ENCODE measurements at places on chromosomes 16 and 17.

- DNase-seq = no peak
Measured at GRCh38 chr17:222172-222571, 40.7 kb upstream of the DOC2B start.

DNA sequence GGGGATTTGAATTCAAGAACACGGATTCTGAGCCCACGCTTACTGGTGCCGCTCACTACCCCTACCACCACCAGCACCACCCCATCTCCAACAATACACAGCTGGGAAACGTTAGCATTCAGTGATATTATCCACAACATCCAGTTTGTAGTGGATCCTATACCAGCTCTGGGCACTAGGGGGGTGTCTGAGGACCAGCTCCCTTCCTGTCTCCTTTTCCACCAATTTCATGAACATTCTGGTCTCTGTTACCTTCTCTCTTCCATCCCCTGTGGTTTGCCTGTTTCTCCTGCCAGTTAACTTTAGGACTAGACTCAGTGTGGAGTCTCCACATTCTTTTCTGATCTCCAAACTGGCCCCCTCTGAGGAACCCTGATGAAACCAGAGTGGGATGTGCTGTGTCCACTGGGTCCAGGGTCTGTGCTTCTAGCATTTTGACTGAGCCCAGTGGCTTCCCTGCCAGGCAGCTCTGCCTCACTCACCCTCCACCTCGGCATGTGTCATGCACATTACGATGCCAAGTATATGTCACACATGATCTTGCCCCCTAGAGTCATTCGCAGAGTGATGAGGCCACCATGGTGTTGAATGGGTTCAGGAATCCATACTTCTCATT, 187.0 kb upstream of the CDH13 start:
- DNase-seq = no peak

DNA sequence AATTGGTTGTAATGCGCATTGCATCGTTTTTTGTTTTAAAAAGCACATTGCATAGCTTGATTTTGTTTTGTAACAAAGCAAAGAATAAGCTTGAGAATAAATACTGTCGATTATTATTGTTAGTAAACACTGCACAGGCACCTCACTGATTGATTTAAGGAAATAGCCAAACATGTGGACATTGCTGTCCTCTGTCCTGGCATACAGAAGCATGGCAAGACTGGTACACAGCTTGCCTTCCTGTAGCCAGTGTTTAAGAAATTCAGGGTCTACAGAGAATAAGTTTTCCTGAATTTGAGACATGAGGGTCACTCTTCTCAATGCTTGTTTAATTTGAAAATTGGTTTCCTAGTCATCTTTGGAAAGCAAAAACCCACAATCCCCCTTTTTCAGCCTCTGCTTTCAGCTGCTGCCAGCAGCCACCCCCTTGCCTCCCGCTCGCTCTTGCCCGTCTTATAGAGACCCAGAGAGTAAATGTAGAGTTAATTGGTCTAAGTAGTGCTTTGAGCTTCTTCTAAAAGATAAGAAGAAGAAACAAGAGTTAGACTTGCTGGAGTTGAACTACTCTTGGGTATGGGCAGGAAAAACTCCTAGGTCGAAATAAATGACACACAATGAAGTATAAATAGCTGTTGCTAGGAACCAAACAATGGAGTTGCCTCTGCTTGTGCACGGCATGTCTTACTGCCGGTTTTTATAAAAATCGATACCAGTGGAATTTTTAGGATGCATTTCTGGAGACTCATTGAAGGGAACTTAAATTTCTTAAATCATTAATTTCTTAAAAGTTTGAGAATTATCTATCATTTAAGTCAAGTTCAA, 116.6 kb downstream of the MRTFB start:
- no peak for DNase-seq

GRCh38 chr16:22938647-22939046, 124.7 kb downstream of the HS3ST2 start:
- no peak for DNase-seq

GRCh38 chr17:42673266-42673884, 3.4 kb downstream of the PLEKHH3 start:
- no peak for DNase-seq
